Fibroblast of the conjunctiva (primary cell): ENCODE measurements at places on chromosomes 3 and 15.

- DNase-seq: no peak
Observed at GRCh38 chr3:47613722-47614121, 35.1 kb upstream of the CSPG5 start.

DNA sequence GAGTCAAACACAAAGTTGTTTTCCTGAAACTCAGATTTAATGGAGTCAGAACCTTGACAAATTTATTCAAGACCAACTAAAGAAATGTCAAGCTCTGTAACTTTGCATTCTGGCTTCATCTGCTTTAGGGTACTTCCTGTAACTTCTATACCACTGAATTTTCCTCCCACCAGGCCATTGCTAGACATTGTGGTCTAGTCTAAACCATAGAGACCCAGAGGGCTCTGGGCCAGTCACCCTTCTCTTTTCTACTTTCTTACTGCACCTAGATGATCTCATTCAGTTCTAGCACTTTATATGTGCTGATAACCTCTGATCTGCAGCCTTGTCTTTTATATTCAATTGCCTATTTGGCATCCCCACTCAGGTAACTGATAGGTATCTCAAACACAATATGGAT lies 2.8 kb upstream of the OR5K1 start:
- no peak for DNase-seq

DNA sequence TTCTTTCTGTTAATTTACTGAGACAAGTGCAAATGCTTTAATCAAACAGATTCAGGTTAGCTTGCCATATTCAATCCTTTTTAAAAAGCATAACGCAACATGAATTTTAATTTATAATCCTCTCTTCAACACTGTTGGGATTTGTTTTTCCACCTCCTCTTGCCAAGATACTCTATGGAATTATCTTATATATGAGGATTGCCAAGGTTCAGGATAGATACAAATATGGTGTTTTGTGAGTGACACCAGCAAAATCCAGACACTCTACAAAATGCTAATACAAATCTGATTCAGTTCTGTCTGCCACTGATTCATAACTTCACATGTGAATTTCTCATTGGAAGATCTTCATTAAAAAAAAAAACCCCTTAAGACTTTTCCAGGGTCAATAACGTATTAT lies 104.8 kb downstream of the FBN1 start:
- DNase-seq: no peak

- DNase-seq: no peak
Observed at GRCh38 chr15:82803793-82804574, 1.9 kb downstream of the FSD2 start.

DNA sequence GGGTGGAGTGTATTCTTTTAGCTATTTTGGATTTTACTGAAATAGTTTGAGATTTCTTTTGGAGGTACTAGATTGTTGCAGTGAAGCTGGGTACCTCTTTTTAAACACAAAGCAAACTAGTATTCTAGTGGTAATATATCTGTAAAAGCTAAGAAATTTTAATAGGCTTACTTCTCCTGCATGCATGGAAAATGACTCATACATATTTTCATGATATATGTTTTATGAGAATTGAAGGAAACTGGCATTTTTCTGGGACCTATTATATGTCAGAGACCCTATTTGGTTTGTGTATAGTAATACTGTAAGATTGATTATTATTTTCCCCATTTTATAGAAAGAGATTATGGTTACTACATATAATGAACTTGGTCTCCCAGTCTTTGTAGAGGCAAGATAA lies 851.0 kb downstream of the DIPK2A start:
- DNase-seq: no peak

DNA sequence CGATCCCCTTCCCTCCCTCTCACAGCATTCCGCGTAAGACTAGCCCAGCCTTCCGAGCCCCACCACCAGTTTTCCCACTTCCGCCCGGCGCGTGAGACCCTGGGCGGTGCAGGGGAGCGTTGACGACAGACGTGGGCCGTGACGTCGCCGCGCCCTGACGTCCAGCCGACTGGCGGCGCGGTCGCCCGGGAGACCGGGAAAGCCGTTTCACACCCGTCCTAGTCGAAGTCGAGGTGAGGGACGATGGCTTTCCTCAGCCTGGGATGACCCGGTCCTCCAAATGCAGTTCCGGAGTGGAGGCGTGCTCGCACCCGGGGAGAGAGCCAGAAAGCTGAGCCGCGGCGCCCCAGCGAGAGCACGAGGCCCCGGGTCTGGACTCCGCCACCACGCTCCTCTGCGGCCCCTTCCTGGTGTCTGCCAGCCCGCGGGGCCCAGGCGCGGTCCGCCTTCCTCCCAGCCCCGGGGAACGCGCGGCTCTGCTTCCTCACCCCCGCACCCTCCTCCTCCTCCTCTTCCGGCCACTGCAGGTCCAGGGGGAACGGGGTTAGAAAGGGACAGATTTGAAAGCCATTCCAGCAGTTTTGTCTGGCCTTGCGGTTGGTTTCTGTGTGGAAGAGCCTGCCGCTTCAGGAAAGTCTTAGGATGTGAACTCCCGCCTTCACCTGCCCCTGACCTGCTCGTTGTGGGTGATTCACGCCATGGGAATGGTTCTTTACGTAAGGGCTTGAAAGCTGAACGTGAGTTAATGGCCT lies at the start of gene LEKR1:
LEKR1 (plus strand) TSS at position 210 of the 752 bp plus-strand sequence. CDS start 2,977 bp downstream, outside the sequence.
- DNase-seq: peak; percentile 65

DNA sequence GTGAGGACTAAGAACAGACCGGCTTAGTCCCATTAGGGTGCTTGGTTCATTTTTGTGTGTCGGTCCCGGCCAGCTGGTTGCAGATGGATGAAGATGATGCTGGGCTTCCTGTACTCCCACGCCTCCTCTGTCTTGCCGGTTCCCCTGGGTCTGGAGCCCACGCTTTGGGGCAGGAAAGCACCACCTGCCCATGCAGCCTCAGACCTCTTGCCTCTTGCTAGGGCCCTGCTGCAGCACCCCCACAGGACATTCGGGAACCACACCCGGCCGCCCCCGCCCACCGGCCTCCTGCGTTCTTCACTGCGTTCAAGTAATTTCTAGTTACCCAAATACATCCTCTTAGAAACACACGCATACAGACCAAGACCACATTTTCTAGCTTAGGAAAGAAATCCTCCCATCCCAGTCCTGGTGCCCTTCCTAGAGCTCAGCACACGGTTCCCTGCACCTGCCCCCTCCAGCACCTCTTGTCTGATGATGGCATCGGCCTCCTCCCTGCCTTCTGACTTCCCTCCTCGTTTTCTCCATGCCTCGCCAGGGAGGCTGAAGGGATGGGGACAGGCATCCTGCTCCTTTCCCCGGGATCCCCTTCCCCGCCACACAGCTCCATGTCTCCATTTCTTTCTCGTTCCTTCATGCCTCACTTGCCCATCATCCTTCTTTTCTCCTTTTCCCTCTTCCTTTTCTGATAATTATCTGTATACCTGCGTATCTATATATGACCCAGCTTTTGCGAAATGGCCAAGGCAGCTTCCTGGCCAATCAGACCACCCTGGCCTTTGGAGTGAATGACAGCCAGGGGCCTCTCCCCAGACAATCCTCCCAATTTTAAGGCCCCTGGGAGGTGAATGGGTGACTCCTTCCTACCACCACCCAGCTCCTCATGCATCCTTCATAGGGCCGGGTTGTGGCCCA lies 30.9 kb downstream of the FAM3D start:
- DNase-seq: no peak

- no peak for DNase-seq
Observed at GRCh38 chr15:34607832-34608231, 24.4 kb upstream of the GOLGA8B start.

- peak; percentile 95 for DNase-seq
Observed at GRCh38 chr3:59559721-59560435, 510.1 kb upstream of the CFAP20DC start.

DNA sequence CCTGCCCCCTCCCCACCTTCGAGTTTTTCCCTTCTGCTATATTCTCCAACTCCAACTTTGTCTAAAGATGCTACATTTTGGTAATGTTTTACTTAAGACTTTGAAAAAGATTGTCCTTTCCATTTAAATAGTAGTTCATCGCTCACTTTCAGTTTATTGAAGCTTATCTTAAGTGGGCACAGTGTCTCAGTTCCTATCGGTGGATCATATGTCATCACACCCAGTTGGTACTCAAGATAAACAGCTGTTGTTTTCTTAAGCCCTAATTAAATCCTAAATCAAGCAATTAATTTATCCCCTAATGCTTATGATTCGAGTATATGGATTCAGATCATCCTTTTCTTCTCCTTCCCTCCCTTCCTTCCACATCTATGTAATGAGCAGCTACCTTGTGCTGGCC lies 210.7 kb downstream of the TLE3 start:
- DNase-seq: no peak

DNA sequence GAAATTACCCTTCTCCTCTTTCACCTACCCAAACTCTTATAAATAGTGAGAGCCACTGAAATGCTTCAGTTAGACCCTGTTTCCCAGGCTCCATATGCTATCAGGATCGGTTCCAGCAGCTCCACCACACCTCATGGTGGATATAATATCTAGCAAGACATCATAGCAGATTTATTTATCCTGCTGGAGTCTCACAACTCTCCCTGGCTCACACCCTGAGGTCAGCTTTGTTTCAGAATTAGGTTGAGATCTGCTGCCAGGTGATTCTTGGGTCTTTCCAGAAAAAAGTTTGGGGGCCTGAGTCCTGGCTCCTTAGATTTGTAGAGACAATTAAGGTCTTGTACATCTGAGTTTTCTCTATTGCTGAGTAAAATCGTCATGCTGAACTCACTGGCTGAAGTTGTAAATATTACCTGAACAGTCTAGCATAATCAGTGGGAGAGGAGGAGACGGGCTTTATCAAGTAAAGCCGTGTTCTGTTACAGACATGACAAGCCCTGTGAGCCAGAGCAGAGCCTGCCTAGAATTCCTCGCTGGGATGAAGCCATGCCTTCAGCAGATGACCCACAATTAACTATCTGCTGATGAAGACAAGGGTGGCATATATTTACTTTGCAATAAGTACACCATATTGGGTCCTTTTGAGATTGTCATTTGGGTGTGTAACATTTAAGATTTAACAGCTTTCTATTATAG lies 131.6 kb downstream of the STAC start:
- no peak for DNase-seq

GRCh38 chr3:23567917-23568316 lies 237.8 kb upstream of the UBE2E1 start:
- DNase-seq: peak; percentile 48

- no peak for DNase-seq
Observed at GRCh38 chr3:128256131-128256530, 102.8 kb downstream of the EEFSEC start.

DNA sequence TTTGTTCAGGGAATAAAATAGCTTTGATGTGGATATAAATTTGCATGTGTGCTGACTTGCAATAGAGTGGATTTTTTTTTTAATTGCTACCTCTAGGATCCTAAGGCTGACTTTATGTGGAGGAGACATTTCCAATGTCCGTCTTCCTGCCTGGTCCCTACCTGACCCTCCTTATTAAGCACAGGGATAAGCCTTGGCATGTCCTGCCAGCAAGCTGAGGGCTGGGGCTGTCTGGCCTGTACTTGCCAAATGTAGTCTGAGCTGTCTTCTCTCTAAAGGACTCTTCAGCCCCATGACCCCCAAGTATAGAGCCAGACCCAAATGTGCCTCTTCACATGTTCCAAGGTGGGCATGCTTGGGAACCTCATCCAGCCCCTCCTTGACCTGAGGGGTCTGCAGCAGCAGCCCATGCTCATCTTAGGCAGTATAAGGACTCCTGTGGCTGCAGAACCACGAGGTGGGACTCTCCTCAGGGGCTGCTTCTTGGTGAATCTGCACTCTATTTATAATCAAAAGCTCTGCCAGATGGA lies 88.8 kb downstream of the CACNA1D start:
- DNase-seq: no peak

GRCh38 chr15:82808634-82809041 lies 790 bp upstream of the WHAMM start:
- no peak for DNase-seq

DNA sequence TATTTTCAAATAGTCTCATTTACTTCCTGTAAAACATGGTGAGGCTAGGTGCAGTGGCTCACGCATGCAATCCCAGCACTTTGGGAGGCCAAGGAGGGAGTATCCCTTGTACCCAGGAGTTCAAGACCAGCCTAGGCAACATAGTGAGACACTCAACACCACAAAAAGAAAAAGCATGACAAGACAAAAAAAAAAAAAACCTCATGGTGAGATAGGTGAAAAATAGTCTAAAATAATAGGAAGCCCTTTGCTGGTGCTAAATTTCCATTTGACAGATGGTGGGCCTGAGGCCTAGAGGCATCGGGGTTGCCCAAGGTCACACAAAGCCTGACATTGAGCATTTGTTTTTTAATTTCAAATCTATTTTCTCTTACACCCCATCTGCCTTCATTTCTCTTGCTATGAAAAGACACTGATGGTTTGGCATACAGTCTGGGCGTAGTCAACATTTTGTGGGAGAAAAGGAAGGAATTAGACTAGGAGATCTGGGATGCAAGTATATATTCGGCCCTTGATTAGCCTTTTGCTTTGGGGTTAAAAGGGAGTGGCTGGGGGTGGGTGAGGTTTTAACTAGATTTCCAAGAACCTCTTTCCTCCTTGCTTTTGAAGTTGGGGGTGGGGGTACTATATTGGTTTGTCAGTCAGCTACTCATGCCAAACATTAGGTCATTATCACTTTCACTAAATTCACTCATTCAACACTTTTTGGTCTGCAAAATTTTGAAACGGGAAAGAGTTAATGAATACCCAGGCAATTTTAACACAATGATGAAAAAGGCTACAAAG lies 11.3 kb downstream of the RAB8B start:
- DNase-seq: no peak

- DNase-seq: no peak
Observed at GRCh38 chr3:9207116-9207763, 42.2 kb downstream of the SRGAP3 start.

GRCh38 chr3:104947943-104948342 lies 418.8 kb upstream of the ALCAM start:
- DNase-seq: no peak

- no peak for DNase-seq
Observed at GRCh38 chr15:41183581-41183980, 47.0 kb downstream of the EXD1 start.

DNA sequence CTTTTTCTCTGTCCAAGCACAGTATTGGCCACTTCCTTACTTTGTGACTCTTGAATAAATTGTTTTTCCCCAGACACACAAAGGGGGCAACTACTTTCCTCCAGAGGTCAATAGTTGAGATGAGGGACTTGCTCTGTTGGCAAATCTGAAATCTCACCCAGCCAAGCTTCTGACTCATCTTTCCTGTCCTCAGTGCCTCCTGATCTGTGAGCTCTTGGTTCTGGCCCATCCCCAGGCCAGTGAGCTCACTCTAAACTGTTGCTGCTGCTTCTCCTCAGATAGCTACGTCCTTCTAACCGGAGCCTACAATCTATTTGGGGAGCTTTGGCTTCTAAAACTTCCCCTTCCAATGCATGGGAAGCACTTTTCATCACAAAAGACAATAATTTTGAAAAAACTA lies 50.0 kb upstream of the NMD3 start:
- peak; percentile 69 for DNase-seq

- no peak for DNase-seq
Observed at GRCh38 chr3:149291178-149291577, 42.3 kb downstream of the TM4SF18 start.

GRCh38 chr3:44968447-44968858 lies 7.5 kb downstream of the ZDHHC3 start:
- no peak for DNase-seq

GRCh38 chr3:8756671-8757070 lies 12.7 kb downstream of the OXTR start:
- DNase-seq: no peak
